ENCODE measurements at places on chromosomes 13 and 19.
A peak's percentile ranks its signal among the peaks of the same experiment; 100 is the strongest.

- no peak for DNase-seq
Measured at GRCh38 chr13:50125304-50125553, 110.0 kb downstream of the KCNRG start.

DNA sequence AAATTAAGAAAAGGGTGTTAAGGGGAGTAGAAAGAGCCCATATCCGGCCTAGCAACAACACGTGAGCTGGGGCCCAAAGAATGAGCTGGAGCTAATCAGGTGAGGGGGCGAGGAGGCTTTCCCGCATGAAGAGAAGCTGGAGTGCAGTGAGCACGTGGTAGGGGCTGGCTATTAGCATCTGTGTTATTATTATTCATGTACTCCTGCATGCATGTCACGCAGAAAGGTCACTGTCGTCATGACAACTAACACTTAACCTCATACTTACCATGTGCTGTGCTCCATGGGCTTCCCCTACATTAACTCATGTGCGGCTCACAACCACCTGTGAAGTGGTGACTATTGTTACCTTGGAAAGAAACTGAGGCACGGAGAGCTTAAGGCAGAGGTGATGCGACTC, 227.6 kb upstream of the UBL3 start:
- no peak for DNase-seq

DNA sequence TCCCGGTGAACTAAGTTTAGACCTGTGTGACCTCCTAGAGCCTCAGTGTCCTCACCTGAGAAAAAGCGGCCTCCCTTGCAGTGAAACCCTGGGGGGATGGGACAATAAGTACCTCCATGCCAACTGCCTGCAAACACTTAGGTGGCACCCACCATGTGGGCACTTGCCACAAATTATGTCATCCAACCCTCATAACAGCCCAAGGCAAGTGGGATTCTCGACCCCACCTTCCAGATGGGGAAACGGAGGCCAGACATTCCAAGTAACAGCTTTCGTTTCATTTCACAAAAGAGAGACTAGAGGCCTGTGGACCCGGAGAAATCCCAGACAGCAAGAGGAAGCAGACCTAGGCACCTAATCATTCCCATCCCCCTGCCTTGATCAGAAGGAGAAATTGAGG, 6.9 kb downstream of the REX1BD start:
- DNase-seq, result no peak

DNA sequence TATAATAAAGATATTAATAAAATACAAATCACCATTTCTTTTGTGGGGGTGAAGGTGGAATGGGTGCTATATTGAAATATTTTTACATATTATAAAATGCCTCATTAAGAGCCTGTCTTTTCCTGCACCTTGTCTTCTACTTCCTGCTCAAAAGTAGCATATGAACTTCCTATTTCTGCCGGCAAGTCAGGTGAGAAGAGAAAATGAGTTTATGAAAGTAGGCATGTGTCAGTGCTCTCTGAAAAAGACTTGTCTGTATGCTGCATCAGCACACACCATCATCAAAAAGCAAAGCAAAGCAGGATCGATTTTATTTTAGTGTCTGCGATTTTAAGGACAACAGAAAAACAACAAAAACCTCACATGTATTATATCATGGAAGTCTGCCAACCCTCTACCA, 114.2 kb downstream of the RAP2A start:
- peak; percentile 33 for DNase-seq
